ENCODE measurements at places on chromosomes 16 and 17.
A peak's percentile ranks its signal among the peaks of the same experiment; 100 is the strongest.

GRCh38 chr17:410543-411401 is 58.2 kb upstream of the RPH3AL start:
- no peak for DNase-seq

- no peak for DNase-seq
These were observed 13.5 kb downstream of the LGALS3BP start for GRCh38 chr17:78966123-78966813.

GRCh38 chr17:2591040-2591640 is 2.3 kb upstream of the PAFAH1B1 start:
- no peak for DNase-seq

GRCh38 chr17:44310188-44310587 is 1.8 kb downstream of the RUNDC3A start:
- DNase-seq = no peak

- no peak for DNase-seq
These were observed 16.8 kb upstream of the ATF7IP2 start for GRCh38 chr16:10368969-10369551.

GRCh38 chr17:75808905-75809621 is 24.5 kb downstream of the UNK start:
- DNase-seq = no peak

- DNase-seq = no peak
These were observed 5.0 kb downstream of the CAMKK1 start for GRCh38 chr17:3887804-3888203.

- DNase-seq = no peak
These were observed 10.2 kb downstream of the CACNB1 start for GRCh38 chr17:39187152-39187830.

GRCh38 chr16:64196444-64196843 is 925.4 kb downstream of the CDH11 start:
- DNase-seq = no peak

DNA sequence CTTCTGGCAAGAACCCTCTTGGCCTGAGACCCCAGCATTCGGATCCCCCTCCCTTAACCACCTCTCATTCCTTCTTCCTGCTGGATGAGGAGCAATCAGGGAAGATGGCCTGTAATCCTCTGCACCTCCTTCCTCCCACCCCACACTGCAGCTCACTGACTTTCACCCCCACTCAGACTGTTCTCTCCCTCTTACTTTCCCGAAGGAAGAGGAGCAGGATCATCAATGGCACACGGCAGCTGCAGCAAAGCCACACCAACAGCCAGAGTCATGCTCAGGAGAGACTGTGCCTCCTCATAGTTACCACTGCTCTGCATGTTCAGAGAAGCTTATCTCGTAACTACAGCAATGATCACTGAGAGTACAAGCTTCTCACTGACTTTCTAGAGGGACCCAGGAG is 10.1 kb upstream of the TMEM101 start:
- DNase-seq = no peak

GRCh38 chr17:6554871-6555330 is 1.5 kb downstream of the PITPNM3 start:
- no peak for DNase-seq

DNA sequence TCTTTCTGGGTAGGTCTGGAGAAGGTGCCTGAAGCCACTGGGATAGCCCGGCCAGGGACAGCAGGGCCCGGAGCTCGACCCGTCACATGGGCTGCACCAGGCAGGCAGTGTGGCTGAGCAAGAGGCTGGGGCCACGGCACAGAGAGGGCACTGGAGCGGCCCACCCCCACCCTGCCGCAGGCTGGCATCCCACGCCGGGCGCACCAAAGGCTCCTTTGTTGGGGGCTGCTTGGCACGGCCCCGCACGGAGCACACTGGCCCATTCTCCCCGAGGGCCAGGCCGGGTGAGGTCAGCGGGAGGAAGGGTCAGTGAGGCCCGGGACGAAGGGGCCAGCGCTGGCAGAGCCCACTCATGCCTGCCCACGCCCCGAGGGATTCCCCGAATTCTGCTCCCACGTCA is 36.5 kb upstream of the PVALEF start:
- no peak for DNase-seq

- DNase-seq = no peak
These were observed 43.8 kb downstream of the TBCD start for GRCh38 chr17:82795615-82796014.

- no peak for DNase-seq
These were observed 124.9 kb downstream of the SOCS1 start for GRCh38 chr16:11130978-11131665.

DNA sequence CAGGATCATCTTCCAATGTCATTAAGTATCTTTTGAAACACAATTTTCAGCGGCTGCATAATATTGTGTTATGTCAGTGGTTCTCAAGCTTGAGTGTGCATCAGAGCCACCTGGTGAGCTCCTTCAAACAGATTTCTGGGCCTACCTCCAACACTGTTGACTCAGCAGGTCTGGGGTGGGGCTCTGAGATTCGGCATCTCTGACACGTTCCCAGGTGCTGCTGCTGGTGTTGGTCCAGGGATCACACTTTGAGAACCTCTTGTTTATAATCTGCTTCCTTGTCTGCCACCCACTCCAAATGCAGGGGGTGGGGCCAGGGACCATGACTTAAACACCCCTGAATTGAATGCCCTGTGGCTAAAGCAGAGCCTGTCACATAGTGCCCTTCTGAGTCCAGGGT is 73.8 kb upstream of the HNF1B start:
- no peak for DNase-seq

- no peak for DNase-seq
These were observed 565 bp downstream of the DDX52 start for GRCh38 chr17:37642681-37643080.

- DNase-seq = no peak
These were observed 85.5 kb upstream of the DOC2B start for GRCh38 chr17:266701-267667.

DNA sequence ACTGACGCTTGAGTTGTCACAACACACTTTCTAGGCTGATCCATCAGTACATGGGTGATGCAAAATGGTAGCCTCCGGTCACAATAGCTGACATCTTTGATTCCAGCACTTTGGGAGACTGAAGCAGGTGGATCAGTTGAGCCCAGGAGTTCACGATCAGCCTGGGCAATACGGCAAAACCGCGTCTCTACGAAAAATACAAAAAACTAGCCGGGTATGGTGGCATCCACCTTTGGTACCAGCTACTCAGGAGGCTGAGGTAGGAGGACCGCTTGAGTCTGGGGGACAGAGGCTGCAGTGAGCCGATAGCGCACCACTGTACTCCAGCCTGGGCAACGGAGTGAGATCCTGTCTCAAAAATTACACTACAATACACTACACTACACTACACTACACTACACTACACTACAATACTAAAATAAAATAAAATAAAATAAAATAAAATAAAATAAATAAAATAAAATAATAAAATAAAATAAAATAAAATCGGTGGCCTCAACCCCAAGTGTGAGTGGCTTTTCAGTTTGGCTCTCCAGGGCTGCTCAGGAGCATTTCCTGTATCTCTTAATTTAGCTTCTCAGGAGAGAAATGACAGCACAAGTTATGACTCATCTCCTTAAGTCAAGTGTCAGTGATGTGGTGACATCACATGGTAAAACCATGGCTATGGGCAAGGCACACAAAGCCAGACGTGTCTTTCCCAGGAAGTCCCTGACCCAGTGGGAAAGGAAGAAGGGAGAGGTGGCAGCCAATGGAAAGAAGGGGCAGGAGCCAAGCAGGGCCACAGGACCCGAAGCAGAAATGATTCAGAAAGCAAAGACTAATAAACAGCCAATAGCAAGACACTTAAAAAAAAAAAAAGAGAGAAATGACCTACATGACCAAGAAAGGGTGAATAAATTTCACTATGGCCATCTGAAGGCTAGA is 75.3 kb upstream of the TBC1D3K start:
- no peak for DNase-seq

DNA sequence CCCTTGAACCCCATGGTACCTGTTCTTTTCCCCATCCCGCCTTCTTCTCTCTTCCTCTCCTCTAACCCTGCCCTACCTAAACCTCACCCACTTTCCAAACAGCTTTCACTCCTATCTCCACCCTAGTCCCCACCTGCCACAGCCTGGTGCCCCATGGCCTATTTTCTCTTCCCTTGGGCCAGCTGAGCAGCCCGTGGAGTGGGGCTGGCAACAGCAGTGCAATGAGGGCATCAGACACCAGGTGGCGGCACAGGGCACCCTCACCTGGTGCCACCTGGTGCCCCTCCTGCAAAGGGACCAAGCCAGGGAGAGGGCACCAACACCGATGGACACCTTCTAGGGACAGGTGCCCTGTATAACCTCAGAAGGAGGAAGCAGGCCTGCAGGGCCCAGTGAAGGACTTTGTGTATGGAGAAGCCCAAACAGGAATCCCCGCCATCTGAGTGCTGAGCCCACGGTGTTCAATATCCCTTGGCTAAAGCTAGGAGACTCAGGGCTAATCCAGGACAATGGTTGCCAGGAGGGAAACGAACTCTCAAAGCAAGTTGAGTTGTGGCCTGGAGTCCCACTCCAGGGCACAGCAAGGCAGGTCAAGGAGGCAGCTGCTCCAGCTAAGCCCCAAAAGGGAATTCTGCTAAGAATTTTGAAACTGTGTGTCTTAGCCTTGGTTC is 4.0 kb upstream of the ABCC3 start:
- DNase-seq = peak; percentile 33

DNA sequence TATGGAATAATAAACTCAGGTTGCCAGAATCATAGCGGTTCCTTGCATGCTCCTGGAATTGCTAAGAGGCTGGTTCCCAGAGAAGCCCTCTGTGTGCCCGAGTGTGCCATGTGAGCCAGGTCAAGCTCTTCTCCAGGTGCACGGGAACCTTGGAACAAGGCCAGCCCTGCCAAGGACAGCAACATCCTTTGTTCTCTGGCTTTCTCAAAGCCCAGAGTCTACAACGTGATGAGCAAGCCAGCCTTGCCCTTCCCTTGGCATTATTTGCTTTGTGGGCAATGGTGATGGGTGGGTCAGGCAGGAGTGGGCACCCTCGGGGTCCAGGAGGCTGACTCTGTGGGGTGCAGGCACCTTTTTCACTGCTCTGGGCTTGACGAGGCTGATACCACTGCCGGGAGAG is 14.2 kb upstream of the SEC14L1 start:
- no peak for DNase-seq

- DNase-seq = no peak
These were observed 11.5 kb downstream of the SLC46A1 start for GRCh38 chr17:28394337-28395116.
